ENCODE measurements at places on chromosomes 13 and 19.
A peak's percentile ranks its signal among the peaks of the same experiment; 100 is the strongest.

- DNase-seq: peak; percentile 54
Measured at GRCh38 chr13:110340812-110341444, 33.8 kb downstream of the COL4A2 start.

DNA sequence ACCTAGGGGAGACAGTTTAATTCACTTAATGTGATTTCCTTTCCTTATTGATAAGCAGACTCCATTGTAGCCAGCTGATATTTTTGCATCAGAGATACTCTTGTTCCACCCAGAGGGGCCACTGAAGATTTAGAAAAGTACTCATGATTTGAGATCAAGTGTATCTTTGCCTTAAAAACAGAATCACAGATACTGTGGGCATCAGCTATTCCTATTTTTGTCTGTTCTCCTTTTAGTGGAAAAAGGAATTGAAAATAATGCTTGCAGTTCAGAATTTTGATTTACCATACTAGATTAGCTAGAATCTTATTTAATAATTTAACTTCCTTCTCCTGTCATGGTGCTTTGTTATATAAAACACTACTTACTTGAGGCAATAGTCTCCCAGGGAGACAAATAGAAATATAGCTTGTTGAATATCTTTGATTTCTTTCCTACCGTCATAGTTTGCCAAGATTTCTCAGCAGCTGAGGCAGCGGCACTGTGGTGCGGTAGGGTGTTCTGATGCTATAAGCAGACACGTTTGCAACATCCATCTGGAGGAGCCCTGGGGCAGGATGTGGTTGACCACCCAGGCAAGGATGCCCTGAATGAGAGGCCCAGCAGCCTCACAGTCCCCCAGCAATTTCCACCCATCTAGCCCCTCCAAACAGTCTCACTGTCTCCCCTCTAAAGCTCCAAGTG is 47.0 kb upstream of the RAP2A start:
- peak; percentile 80 for DNase-seq

GRCh38 chr19:30656520-30657100 is 284.4 kb downstream of the ZNF536 start:
- DNase-seq: peak; percentile 58

- peak; percentile 97 for DNase-seq
Measured at GRCh38 chr19:29811125-29812079, at the start of gene CCNE1. CCNE1 (plus strand) TSS chr19:29811991; CDS start chr19:29812556, 565 bp downstream.

DNA sequence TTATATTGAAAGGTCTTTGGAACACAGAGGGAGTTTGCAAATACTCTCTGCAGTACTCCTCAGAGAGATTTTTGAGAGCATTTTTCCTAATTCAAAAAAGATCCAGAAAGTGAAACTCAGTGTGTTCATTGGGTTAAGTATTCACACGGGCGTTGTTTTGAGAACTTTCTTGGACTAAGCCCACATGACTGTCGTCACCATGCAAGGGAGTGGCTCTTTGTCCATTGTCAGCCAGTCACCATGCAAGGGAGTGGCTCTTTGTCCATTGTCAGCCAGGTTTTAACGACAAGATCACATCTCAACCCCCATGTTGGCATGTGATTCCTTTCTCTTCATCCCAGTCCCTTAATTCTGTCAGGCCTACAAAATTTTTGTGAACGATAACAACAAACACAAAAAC is 81.2 kb upstream of the STK24 start:
- peak; percentile 68 for DNase-seq

GRCh38 chr19:16372065-16372915 is 47.7 kb downstream of the KLF2 start:
- no peak for DNase-seq

DNA sequence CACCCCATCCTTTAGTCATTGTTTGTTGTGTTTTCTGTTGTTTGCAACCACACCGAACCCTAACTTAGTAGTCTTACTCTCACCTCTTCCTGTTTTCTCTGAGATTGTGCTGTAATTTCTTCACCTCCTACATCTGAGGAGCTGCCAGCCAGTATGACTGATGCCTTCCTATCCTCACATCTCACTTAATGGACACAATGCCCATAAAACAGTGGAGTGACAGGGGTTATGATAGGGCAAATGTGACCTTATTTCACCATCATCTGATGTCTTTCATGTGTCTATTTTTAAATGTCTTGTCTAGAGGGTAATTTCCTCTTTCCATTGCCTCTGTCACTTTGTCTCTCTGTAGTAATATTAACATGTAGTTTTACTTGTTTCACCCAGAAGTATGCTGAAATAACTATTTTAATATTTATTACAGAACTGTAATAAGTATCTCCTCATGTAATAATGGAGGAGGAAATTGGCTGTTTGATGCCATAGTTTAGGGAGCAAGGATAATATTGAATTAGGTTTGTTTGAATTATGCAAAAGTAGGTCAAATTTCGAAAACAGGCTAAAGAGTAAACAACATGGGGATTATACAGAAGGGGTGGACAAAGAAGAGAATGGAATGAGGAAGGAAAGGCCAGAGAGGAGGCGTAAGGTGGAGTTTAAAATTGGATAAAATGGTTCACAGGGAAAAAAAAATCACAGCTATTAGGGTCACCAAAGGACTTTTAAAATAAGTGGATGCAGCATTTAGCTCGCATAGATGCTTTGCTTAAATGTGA is 103.5 kb upstream of the SPRY2 start:
- no peak for DNase-seq

- no peak for DNase-seq
Measured at GRCh38 chr13:55345224-55345623, 1795.5 kb upstream of the PRR20A start.

DNA sequence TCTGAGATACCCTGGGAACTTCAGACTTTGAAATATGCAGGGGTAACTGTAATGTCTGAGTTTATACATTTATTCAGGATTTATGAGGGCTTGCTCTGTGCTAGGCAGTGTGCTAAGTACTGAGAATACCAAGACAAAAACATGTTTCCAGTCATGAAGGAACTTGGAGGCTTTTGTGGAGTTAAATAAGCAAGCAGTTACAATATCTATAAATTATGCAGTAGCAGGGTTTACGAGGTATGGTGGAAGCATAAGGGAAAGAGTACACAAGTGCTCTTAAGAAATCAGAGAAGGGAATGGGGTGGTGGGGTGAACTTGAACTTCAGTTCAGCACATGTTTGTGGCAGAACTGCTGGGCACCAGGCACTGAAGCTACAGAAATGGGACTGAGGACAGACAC is 28.0 kb downstream of the MAB21L1 start:
- DNase-seq: no peak

- DNase-seq: no peak
Measured at GRCh38 chr19:56015756-56016155, 29.2 kb downstream of the NLRP5 start.

- no peak for DNase-seq
Measured at GRCh38 chr13:48551329-48551728, 18.4 kb upstream of the RCBTB2 start.

Measured in lower leg skin (tissue), 4 donors.